Ascending aorta (tissue), 2 donors: ENCODE measurements at places on chromosomes 12 and 14.

GRCh38 chr12:5172886-5173285 is 129.2 kb downstream of the KCNA5 start:
- H3K4me3 ChIP-seq = no peak overlapping the region
- H3K27me3 ChIP-seq = no peaks in the 10 kb centered on the region
- no peak overlapping the region for H3K27ac ChIP-seq
- DNase-seq = no peak

DNA sequence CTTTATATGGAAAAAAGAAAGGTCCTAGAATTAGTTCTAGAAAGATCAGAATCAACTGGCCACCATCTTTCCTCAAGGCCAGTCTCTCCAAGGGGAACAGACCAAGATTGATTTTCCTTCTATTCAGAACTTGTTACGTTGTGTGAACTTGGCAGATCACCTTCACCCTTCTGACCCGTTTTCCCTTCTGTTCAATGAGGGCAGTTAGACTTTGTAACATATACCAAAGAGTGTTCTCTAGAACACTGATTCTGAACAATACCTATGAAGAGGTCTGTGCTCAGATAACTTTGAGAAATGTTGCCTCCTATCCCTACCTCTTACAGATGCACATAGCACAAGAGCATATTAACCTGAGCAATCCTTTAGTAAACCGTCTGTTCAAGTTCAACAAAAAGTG is 10.6 kb upstream of the PCK2 start:
- no peaks in the 10 kb centered on the region for H3K36me3 ChIP-seq
- H3K27me3 ChIP-seq = no peaks in the 10 kb centered on the region
- no peak overlapping the region for H3K27ac ChIP-seq
- DNase-seq = no peak

DNA sequence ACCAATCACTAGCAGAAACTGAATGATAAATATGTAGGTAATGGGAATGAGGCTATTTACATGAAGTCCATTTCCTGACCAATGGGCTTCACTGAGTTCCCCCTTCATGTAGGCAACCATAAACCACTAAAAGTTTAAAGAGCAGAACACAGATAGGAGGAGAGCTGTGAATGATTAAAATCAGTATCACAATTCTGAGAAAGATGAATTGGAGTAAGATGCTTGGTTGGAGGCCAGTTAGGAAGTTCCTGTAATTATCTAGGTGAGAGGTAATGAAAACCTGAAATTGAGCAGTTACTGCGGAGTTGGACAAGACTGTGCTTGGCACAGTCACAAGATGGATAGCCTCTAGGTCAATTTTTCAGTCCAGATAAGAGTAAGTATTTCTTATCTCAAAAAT is 56.6 kb downstream of the GALNT4 start:
- no peaks in the 10 kb centered on the region for H3K27me3 ChIP-seq
- DNase-seq = no peak
- no peaks in the 10 kb centered on the region for H3K36me3 ChIP-seq
- no peak overlapping the region for H3K27ac ChIP-seq
- no peaks in the 10 kb centered on the region for H3K4me1 ChIP-seq
- no peak overlapping the region for H3K4me3 ChIP-seq

GRCh38 chr12:47071241-47071852 is 8.1 kb upstream of the PCED1B start:
- peaks cover 19% of the 10 kb centered on the region for H3K4me1 ChIP-seq
- H3K27me3 ChIP-seq = no peaks in the 10 kb centered on the region
- no peak for DNase-seq
- H3K4me3 ChIP-seq = no peak overlapping the region
- H3K36me3 ChIP-seq = no peaks in the 10 kb centered on the region

- no peak overlapping the region for H3K27ac ChIP-seq
- H3K4me3 ChIP-seq = no peak overlapping the region
- H3K27me3 ChIP-seq = no peaks in the 10 kb centered on the region
- H3K4me1 ChIP-seq = no peaks in the 10 kb centered on the region
- no peak for DNase-seq
These were observed 9.0 kb downstream of the PLEKHA5 start for GRCh38 chr12:19138551-19138950.

- H3K36me3 ChIP-seq = no peaks in the 10 kb centered on the region
- no peak overlapping the region for H3K4me3 ChIP-seq
- H3K27ac ChIP-seq = no peak overlapping the region
- DNase-seq = no peak
These were observed 933.7 kb downstream of the GALC start for GRCh38 chr14:87059060-87059839.

DNA sequence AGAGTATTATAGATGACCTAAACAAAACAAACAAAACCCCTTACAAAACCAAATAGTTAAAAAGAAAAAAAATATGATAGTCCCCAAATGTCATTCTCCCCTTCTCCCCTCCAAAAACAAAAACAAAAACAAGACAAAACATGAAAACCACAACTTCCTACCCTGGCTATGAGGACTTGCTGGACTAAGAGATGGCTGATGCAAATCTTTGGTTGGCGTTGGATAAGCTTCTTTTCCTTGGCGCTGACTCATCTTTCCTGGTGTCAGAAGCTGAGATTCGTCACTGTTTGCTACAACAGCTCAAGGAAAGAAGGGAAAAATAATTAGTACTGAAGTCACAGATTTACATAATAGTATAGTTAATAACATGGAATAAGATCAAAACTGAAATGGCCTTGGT is 102.5 kb upstream of the BBS10 start:
- no peak overlapping the region for H3K27ac ChIP-seq
- H3K36me3 ChIP-seq = no peaks in the 10 kb centered on the region
- no peaks in the 10 kb centered on the region for H3K27me3 ChIP-seq
- no peaks in the 10 kb centered on the region for H3K4me1 ChIP-seq
- no peak overlapping the region for H3K4me3 ChIP-seq

DNA sequence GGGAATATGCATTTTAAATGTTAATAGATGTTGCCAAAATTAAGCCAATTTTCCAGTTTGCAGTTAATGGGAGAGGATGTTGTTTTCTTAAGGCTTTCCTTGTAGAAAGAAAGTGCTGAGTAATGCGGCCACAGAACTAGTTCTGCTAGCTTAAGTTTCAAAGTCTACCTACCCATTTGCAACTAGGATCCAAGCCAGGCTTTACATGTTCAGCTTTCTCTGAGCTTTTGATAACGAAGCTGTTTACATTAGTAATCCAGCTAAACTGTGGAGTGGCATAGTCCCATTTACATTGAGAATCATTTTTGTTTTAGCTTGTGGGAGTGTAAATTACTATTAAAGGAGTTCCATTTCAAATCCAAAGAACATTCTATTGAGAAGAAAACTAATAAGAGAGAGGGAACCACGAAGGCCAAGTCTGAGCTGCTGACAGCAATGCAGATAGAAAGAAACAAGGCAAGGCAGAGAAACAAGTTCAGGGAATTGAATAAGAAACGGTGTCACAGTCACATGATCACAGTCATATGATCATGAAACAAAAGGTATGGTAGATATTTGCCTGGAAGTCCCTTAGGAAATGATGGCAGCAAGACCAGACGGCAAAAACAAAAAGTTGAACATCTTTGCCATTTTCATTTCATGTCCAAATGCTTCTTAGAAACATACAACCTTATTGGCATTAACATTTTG is 274.9 kb downstream of the PAWR start:
- no peaks in the 10 kb centered on the region for H3K36me3 ChIP-seq
- H3K4me3 ChIP-seq = no peak overlapping the region
- H3K27me3 ChIP-seq = no peaks in the 10 kb centered on the region

GRCh38 chr12:52029685-52030084 is 21.6 kb upstream of the NR4A1 start:
- DNase-seq = no peak
- no peak overlapping the region for H3K4me3 ChIP-seq
- peaks cover 32% of the 10 kb centered on the region for H3K4me1 ChIP-seq
- H3K27me3 ChIP-seq = no peaks in the 10 kb centered on the region
- H3K27ac ChIP-seq = no peak overlapping the region
- H3K36me3 ChIP-seq = no peaks in the 10 kb centered on the region

DNA sequence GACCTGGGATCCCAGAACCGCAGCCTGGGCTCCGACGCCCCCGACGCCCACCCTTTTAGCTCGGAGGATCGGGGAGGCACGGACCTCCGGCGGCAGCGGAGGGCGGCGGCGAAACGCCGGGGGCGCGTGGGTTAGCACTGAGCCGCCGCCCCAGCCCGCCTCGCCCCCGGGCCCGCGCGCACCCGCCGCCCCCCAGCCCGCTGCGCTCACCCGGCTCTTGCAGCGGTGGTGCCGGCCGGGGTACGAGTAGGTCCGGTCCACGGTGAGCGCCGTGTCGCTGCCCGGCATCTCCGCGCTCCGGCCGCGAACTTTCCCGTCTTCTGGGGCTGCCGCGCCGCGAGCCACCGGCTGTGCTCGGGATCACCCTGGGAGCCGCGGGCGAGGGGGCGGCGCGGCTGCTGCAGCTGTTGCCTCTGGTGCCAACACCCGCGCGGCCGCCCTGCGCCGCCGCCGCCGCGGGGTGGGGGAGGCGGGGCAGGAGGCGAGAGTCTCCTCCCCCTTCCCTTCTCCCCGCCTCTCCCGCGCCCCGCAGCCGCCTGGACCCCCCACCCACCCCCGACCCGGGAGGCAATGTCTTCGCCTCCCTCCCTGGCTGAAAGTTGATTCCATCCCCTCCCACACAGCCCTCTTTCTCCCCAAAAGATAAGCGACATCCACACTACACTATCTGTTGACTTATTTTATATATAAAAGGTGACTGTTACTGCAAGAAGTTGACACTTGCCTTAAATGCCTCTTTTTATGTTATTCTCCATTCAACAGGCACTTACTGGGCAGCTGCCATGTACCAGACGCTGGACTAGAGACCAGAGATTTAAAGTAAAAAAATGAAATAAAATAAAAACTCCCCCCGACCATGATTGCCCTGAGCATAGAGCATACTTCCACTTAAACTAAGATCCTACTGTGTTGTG is at the start of gene TMCC3:
TMCC3 (minus strand) TSS at position 415 of the 914 bp plus-strand sequence; CDS start at position 288, 127 bp downstream.
- no peaks in the 10 kb centered on the region for H3K27me3 ChIP-seq
- DNase-seq = no peak
- no peaks in the 10 kb centered on the region for H3K36me3 ChIP-seq
- peak within 1 kb of the TSS; percentile 79 for H3K4me3 ChIP-seq

DNA sequence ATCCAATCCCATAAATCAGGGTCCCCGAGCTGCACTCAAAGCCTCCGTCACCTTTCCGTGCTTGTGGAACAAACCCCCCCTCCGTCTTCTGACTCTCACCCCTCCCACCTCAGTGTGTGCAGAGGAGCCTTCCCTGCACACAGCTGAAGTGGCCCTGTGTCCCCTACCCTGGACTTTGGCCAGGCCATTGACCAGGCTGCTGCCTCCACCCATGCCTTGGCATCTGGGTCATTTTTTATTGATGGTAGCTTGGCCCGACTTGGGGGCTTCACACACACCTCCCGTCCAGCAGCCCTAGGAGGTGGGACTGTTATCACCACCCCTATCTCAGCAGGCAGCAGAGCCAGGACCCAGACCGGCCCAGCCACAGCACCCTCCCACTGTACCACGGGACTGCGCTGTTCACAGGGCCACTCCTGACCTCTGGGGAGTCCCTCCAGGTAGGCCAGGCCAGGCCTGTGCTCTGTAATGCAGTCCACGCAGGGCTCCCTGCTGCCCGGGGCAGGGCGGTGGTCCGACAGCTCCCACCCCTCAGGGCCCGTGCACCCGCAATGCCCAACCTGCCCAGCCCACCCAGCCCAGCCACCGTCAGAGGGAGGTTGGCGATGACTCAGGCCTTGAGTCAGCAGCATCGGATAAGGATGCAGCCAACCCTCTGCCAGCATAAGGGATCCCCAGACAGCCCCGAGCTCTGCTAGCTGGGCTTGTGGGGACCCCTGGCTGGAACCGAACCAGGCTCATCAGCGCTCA is 9.2 kb upstream of the INF2 start:
- DNase-seq = peak; percentile 46
- H3K4me1 ChIP-seq = peaks cover 45% of the 10 kb centered on the region
- peak overlapping the region; percentile 58 for H3K4me3 ChIP-seq

- no peaks in the 10 kb centered on the region for H3K27me3 ChIP-seq
- H3K36me3 ChIP-seq = no peaks in the 10 kb centered on the region
- no peak overlapping the region for H3K4me3 ChIP-seq
- DNase-seq = no peak
- no peak overlapping the region for H3K27ac ChIP-seq
These were observed 30.7 kb downstream of the NOC4L start for GRCh38 chr12:132174839-132175490.

GRCh38 chr12:64187794-64188193 is 34.3 kb downstream of the KICS2 start:
- no peaks in the 10 kb centered on the region for H3K27me3 ChIP-seq
- no peaks in the 10 kb centered on the region for H3K36me3 ChIP-seq
- H3K4me1 ChIP-seq = no peaks in the 10 kb centered on the region
- H3K27ac ChIP-seq = no peak overlapping the region

DNA sequence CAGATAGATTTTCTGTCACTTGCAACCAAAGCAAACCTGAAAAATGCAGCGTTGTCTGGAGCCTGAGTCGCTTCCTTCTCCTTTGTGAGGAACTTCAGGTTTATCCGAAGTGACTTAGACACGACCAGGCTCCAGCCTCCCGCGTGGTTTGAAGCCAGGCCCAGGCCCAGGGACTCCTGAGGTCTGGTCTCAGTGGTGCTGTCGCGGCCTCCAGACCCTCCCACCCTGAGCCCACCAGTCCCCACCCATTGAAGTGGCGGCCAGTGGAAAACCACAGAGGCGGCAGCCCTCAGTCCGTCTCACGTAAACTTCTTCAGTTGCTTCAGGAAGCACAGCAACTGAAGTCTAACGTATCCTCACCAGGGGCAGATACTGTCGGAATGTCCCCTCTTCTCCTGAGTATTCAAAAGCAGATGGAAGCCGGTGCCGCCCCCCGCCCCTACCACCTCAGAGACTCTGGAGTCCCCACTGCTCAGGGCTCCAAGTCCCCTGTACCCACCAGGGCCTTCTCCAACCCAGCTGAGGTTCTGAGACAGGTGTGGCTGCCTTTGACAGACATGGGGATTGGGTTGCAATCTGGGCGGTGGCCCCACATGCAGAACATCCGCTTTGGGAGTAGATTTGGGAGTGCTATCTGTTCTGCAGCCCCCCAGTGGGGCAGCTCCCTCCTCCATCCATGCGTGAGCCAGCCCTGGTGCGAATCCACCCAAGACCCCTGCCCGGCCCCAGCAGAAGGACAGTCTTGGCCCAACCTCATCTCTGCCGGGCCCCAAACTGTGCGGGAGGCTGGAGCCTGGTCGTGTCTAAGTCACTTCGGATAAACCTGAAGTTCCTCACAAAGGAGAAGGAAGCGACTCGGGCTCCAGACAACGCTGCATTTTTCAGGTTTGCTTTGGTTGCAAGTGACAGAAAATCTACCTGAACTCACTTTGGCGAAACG is 26.6 kb upstream of the GALNT9 start:
- H3K4me1 ChIP-seq = no peaks in the 10 kb centered on the region
- no peak overlapping the region for H3K27ac ChIP-seq
- H3K36me3 ChIP-seq = no peaks in the 10 kb centered on the region
- H3K4me3 ChIP-seq = no peak overlapping the region

- H3K36me3 ChIP-seq = no peaks in the 10 kb centered on the region
- H3K4me1 ChIP-seq = no peaks in the 10 kb centered on the region
- DNase-seq = no peak
- H3K4me3 ChIP-seq = no peak overlapping the region
These were observed 261.4 kb upstream of the USP15 start for GRCh38 chr12:61998791-61999190.
